ENCODE measurements at places on chromosomes 11 and 22.

DNA sequence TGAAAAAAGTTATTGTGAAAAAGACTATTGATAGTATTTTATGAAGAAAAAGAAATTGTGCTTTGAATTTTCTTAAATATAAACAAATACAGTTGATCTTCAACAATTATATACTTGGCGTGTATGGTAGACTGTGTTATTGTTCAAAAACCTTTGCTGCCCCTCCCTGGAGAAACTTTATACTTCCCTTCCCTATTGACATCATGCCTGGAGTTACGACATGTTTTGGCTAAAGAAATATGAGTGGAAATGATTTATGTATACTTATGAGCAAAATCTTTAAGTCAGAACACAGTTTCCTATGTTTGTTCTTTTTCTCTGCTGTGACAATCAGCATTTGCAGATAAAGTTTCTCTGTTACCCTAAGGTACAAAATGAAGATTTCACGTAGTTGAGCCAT, 243.8 kb downstream of the TMEM135 start:
- DNase-seq: peak; percentile 73

DNA sequence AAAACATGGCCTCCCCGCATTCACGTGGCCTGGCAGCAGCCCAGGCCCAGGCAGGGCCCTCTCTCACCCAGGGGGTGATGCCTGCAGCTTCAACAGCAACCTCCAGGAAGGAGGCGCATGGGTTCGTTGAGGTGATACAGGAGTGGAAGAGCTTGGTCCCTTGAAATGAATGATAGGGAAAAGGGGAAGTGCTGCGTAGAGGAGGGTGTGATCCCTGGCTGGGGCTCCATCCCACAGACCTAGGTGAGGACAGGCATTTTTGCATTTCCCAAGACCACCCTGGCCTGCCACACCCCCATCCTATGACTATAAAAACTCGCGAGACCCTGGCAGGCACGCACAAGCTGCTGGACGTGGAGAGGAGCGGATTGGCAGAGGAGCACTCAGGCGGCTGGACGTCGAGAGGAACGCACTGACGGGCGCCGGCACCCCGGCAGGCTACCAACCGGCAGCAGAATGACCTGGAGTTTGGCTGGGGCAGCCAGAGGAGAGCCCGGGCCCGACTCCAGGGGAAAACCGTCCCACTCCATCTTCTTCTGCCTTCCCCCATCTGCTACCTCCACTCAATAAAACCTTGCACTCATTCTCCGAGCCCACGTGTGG, 32.6 kb downstream of the RTN4R start:
- no peak for DNase-seq

GRCh38 chr22:33472462-33473344, 414.5 kb upstream of the SYN3 start:
- DNase-seq: no peak

DNA sequence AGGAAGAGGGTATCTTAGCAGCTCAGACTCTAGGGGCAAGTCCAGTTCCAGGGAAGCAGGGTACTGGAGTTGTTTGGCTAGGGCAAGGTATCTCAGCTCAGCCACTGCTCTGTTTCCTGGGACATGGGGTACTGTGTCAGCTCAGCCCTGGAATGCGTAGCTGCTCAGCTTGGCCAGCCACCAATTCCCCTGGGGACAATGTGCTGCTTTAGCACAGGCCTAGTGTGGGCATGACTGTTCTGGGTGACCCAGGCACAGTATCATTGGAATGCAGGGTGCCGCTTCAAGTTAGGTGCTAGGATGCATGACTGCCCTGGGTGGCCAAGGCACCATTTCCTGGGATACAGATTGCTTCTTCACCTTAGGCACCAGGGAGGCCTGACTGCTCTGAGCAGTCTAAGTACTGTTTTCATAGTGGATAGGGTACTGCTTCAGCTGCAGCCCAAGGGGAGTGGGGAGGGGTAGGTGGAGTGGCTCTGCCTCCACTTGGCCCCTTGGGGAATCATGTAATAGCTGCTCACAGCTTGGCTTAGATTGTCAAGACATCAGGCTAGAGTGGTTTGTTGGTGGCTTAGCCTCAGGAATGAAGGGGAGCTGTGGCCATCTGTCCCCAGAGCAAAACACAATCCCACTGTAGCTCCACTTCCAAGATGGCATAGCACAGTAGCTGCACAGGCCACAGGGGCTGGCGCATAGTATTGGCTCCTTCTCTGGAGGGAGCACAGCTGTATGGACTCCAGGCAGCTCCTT, 36.0 kb downstream of the MADD start:
- DNase-seq: peak; percentile 23

DNA sequence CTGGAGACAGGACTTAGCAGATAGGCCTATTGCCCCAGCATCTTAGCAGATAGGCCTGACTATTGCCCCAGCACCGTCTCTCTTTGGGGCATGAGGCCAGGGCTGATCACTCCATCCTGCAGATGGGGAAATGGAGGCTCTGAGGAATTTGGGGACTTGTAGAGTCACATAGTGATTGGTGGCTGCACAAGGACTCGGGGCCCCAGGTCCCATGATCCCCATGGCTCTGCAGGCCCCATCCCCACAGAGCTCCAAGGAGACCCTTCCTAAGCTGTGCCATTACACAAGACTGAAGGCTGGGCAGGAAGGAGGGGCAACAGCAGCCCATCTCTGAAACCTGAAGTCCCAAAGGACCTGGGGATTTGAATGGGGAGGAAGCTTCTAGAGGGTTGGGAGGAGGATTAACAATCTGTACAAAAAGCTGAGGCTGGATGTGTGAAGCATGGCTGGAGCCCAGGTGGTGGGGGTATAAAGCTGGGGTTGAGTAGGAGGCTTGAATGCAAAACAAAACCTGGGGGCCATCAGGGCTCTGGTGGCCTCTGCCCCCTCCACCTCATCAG, 1.6 kb downstream of the ARAP1 start:
- no peak for DNase-seq

- DNase-seq: peak; percentile 28
Measured at GRCh38 chr11:69635195-69635594, 5.8 kb upstream of the CCND1 start.

DNA sequence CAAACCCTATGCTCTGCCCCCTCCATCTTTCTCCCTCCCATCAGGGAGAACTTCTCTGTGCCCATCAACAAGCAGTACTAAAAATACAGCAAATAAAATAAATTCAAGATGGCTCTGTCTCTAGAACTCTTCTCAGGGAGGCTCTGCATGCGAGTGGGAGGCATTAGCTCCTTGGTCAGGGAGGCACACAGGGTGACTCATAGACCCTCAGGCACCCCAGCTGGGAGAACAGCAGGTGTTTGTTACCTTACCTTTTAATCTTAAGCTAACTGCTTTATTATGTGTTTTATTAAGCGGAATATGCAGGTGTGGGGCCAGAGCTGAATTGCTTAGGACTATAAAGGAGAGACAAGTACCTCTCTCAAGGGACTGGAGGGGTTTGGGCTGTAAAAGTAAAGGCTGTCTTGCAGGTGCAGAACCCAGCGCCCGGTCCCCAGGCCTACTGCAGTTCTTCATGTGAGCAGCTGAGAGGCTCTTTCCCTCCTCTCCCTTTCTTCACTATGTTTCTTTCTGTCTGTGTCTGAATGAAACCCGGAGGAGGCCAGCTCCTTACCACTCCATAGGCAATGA, 20.8 kb downstream of the CSNK2A3 start:
- no peak for DNase-seq

GRCh38 chr22:48262596-48263430, 1500.4 kb downstream of the TBC1D22A start:
- DNase-seq: no peak

DNA sequence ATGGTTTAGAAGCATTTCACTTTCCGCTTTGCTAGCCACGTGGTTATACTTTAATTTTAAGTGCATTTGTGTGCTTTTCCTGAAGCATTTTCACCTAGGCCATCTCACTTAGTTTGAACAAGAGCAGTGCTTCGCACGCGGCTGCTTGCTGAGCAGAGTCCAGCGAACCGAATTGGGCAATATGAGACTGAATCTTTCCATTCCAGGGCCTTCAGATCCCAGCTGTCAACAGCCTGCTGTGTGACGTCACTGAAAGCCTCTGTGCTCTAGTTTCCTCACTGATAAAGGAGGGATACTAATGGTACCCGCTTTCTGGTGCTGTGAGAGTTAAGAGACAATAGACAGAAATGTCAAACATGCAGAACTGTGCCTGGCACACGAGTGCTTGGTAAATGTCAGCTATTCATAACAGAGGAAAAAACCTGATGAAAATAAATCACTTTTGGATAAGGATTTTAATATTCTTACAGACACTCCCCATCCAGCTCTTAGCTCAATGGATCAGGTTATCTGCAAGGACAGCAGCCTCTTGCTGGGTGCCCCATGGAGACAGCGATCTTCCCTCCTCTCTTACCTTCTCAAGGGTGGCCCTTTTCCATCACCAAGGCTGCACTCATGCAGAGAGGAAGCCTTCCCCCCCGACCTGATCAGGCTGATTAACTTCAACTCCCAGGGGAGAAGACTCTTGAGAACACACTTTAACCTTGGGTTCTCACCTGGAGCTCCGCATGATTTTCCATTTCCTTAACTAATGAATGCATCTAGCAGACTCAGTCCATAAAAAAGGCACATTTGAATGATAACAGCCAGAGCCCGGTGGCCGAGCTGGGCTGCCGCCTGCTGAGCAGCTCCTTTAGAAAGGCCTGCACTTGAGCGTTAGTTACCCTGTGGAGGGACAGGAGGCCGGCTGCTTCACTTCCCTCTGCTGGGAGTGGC, 3.5 kb upstream of the GLB1L3 start:
- peak; percentile 87 for DNase-seq

GRCh38 chr22:41540006-41540315, 4.3 kb downstream of the POLR3H start:
- DNase-seq: no peak

GRCh38 chr11:59164028-59164427, 7.9 kb upstream of the DTX4 start:
- DNase-seq: no peak

GRCh38 chr11:3623767-3624458, 17.9 kb downstream of the ART5 start:
- DNase-seq: no peak

DNA sequence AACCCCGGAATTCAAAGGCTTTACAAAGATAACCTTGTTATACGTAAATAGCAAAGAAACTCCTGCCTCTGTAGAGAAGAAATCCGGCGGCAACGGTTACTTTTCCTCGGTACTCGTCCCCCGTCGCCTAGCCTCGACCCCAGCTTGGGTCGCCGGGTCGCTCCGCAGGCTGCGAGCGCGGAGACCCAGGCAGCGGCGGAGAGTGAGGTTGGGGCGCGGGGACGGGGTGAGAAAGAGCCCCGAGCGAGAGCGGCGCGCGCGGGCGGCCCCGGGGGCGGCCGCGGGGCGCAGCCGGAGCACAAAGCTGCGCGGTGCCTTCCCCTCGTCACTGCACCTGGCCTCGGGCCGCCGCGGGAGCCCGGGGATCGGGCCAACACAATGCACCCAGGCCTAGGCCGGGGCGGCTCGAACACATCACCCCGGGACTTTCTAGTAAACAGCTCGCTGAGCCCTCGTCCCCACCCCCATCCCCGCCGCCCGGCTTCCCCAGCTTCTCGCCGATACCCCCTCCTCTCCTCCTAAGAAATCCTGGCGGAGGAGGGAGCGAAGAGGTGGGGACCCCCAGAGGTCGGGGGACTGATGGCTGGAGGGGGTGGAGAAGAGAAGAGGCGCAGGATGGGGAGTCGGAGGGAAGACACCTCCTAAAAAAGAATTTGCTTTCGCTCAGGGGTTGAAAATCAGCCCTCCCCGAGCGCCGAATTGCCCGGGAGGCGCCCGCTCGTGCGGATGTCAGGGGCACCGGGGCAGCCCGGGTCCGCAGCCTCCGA, 845 bp downstream of the MPPED2 start:
- peak; percentile 87 for DNase-seq

- DNase-seq: no peak
Measured at GRCh38 chr11:82895437-82896091, 4.7 kb downstream of the PRCP start.

DNA sequence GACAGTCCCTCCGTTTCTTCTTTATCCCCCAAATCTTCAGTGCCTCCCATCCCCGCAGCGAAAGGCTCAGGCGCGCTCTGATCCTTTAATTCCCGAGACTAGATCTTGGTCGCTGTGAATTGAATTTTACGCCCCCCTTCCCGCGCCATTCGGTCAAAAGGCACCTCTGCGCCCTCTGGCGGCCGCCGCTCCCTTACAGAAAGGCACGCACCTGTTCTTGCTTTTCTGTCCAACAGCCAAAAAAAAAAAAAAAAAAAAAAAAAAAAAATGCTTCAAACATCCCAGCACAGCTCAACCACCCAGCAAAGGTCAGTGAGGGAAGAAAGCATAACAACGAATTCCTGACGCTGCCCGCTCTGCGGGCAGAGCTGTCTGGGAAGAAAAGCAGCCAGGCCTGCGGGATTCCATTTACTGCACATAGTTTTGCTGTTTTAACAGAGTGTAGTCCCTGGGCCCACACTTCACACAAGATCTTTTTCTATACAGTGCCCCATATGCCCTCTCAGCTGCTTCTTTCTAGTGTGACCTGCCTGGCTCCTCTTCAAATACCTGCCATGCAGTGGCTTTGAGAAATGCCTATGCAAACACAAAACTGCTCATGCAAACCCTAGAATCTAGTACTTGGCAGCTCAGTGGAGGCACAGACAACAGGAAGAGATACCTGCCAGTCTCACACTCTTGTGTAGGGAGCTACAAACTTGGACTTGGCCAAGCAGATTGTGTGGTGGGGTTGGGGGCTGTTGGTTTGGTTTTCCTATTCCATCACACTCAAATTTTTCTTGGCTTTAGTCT, 1.3 kb upstream of the ESAM start:
- DNase-seq: peak; percentile 89

DNA sequence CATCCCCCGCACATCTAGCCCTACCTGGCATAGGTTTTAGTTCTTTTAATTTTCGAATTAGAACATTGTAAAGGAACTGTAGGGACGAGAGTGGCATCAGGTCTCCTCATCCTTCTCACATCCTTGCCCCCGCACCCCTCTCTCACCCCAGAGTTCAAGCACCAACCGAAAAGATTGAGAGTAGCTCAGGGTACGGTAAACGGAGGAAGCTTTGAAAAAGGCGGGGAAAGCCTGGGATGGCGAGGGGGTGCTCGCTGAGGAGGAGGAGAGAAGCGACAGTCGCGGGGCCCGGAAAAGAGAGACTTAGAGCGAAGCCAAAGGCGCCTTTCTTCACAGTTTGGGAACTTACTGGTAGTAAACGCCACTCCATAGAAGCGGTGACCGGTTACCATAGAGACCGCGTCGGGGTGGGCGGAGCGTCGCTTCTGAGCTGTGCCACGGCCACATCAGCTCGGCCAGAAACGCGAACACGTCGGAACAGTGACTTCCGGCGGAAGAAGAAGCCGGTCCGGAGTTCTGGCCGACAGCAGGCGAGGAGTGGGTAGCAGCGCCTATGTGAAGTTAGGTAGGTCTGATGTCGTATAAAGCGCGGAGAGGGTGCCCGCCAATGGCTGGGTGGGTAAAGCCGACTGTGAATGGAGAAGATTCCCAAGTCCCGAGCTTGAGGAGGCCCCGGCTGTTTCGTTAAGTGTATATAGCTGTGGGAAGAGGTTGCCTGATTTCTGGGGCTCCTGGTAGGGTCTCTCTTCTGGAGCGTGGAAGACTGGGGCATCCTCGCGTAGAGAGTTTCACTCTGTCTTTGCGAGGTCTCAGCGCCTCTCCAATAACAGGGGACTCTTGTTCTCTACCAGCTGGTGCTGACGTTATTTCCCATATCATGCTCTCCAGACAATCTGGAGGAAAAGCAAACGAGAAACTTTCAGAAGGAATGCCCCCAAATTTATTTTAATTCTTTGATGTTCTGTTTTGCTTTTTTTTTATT, at the start of the genes DCDC1 and DNAJC24:
TSS of gene DCDC1 (minus strand) at position 392 of the 982 bp plus-strand sequence. CDS start 41,459 bp downstream, outside the sequence.
TSS of gene DNAJC24 (plus strand) at position 513 of the 982 bp plus-strand sequence. CDS start 889 bp downstream, outside the sequence.
- peak; percentile 99 for DNase-seq

- no peak for DNase-seq
Measured at GRCh38 chr11:97033178-97033577, 643.4 kb downstream of the JRKL start.
